ENCODE measurements at places on chromosomes 7 and 10.
A peak's percentile ranks its signal among the peaks of the same experiment; 100 is the strongest.

GRCh38 chr10:88418871-88419270 lies 164.2 kb downstream of the RNLS start:
- DNase-seq = no peak

DNA sequence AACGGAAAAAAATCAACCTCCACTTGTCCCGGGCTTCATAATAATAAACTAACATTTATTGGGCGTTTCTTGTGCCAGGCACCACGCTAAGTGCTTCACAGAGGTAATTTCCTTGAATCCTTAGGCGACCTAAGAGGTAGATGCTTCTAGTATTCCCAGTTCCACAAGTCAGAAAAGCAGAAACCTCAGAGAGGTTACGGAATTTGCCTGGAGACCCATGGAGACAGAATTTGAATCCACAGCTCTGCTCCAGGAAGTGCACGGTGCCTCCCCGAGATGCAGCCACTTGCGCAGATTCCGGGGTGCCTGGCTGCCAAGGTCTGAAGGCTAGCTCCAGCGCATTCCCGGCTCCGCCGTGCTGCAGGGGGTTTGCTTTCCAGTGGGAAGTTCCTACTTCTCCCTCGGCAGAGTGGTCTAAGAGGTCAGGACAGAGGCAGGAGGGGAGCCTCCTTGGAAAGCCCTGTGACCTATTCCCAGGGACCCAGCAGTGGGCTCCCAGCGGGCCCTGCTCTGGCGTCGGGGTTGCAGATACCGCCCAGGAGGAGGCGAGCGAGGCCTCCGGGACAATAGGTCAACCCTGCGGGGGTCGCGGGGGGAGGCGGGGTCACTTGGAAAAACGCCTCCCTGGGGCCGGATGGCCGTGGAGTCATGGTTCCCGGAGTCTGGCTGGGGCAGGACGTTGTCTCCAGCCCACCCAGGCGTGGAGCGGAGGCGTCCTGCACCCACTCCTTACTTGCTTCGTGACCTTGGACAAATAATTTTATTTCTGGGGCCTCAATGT lies 10.1 kb upstream of the NKX2-3 start:
- DNase-seq = no peak

- no peak for DNase-seq
These were observed 37.9 kb downstream of the EXOC4 start for GRCh38 chr7:133290676-133291333.

GRCh38 chr7:152513861-152514770 lies 78.3 kb upstream of the KMT2C start:
- no peak for DNase-seq

GRCh38 chr10:122689146-122689820 lies 10.4 kb downstream of the C10orf120 start:
- DNase-seq = no peak

- DNase-seq = peak; percentile 1
These were observed 180.6 kb downstream of the CAMK1D start for GRCh38 chr10:12529976-12530375.

DNA sequence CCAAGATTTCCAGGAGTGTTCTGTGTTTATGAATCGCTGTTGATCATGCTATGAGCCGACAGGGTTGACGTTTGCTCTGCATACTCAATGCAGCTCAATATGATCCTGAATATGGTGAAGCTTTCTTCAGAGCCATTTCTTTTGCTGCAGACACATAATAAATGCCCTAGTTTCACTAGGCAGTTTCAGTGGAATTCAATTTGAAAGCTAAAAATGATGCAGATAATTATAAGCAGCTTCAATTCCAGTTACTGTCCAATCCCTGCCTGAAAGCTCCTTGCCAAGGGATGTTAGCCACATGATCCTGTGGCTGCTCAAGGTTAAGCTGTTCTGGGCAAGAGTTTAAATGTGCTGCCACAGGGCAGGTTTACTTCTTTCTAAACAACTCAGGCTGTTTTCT lies 805.6 kb downstream of the NRG3 start:
- DNase-seq = peak; percentile 17

DNA sequence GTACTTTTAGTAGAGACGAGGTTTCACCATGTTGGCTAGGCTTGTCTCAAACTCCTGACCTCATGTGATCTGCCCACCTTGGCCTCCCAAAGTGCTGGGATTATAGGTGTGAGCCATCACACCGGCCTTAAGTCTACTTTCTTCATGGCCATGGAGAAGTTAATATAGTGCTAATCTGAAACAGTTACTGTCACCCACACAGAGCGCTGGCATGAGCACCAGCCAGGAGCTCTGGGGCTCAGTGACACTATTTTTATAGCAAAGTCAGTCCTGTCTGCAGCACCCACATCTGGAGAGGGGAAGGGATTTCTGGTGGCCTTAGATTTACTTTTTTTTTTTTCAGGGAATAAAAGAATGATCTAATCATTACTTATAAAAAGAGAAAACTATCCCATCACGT lies 21.3 kb downstream of the DNAJC12 start:
- no peak for DNase-seq

DNA sequence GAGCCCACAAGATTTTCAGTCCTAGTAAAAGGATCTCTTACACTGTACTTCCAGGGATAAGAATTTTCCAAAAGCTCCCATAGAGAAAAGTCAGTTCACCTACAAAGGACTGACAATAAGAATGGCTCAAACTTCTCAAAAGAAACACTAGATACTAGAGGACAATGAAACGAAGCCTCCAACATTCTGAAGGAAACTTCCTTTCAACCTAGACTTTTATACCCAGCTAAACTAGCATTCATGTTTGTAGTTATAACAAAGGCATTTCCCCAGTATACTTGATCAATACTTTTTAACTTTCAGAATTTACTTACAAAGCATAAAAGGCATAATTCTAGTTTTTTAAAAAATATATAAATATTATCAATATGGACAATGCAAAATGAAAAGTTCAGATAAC lies 41.0 kb upstream of the DNAAF5 start:
- no peak for DNase-seq

DNA sequence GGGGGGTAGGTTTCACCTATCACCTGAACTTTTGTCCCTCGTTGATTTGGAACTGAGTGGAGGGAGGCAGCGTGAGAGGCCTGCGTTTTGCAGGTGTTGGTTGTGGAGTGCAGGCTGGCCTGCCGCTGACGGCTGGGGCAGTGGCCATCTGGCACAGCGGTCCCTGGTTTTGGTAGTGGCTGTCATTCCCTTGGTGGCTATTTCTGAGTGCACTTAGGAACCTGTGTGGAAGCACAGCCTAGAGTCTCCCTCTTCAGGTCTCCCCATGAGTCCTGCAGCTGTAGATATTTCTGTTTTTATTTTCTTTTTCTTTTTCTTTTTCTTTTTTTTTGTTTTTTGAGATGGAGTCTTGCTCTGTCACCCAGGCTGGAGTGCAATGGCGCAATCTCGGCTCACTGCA lies 129.2 kb downstream of the CUL2 start:
- peak; percentile 12 for DNase-seq

DNA sequence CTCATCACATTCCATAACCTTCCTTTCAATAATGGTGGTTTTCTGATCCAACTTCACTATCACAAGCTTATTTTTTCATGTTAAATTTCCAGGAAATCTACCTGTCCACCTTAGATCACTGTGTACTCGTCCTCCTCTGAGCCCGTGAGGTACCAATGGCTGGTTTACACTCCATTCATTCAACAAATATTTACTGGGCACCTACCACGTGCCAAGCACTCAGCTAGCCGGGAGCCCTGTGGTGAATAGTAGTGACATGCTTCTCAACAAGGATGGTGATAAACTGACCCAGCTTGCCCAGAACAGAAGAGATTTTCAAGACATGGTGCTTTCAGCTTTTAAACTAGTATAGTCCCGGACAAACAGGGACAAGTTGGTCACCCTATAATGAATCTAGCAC lies 98.2 kb downstream of the FAM204A start:
- DNase-seq = no peak

- no peak for DNase-seq
These were observed at the start of gene NPY for GRCh38 chr7:24283897-24284698. Gene NPY, plus strand, starts transcription at chr7:24284190. Its CDS starts 1,051 bp downstream, at chr7:24285241.

DNA sequence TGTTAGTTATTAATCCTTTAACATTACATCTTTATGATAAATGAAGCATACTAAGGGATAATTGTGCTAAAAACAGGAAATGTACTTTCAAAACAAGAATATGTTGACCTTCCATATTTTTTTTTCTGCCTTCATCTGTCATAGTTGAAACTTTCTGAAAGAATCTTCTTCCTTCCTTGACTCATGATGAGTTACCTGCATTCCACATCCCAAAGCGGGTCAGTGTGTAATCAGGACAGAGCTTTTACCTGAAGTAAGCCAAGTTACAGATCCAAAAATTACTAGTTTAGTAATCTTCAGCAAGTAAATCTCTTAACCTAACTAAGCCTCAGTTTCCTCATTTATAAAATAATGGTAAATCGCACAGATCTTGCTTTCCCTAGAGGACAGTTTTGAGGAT lies 13.4 kb upstream of the ARL4A start:
- DNase-seq = no peak

GRCh38 chr7:22589641-22590201 lies 89.7 kb upstream of the STEAP1B start:
- no peak for DNase-seq

- no peak for DNase-seq
These were observed 93.0 kb downstream of the TNS3 start for GRCh38 chr7:47488969-47489342.

- DNase-seq = peak; percentile 67
These were observed 25.8 kb upstream of the LEP start for GRCh38 chr7:128215281-128215680.

- DNase-seq = no peak
These were observed 3.5 kb downstream of the CHAT start for GRCh38 chr10:49617121-49618020.

DNA sequence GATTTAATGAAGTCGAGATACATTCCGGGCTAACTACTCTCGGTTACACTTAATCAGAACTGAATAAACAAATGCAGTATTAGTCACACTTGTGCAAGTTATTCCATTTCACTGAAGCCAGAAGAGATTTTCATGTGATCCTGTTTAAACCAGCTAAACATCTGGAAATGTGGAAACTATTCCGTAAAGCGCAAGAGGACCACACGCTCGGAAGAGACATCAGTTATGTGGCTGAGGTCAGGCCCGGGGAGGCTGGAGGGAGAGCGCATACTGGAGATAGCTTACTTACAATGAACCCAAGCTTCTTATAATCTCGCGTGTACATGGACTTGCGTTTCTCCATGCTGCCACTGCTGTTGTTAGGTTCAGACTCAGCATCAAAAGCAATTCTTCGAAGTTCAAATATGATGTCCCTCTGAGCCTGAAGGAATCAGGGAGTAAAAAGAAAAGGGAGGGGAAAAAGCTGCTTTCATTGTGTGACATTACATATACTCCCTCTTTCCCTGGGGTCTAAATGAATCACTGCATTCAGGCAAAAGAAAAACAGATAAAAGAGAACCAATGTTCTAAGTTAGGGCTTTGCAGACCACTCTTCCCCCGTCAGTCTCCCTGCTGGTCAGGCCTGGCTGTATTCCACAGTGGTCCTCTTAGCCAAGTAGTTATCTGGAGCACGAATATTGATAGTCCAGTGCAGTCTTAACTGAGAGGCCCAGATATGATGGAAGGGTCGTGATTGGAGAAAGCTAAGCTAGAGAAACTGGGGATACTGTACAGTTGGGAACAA lies 237.4 kb downstream of the ELMO1 start:
- peak; percentile 84 for DNase-seq

DNA sequence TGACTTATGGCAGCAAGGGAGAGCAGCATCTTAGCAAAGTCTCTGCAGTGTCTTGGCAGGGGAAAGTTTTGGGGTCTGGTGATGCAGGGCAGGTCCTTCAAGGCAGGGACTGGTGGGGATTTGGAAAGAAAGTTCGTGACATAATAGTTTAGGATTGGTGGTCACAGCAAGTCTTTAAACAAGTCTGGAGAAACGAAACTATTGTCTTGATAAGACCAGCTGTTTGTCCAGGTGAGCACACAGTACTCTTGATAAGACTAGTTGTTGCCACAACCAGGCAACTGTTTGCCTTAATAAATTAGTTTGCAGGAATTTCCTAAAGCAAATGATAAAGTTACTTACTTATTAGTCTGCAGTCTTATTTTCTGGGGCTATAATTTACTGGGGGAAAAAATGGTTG lies 136.1 kb downstream of the AKR1D1 start:
- no peak for DNase-seq

GRCh38 chr7:104442481-104442880 lies 114.1 kb downstream of the LHFPL3 start:
- no peak for DNase-seq

DNA sequence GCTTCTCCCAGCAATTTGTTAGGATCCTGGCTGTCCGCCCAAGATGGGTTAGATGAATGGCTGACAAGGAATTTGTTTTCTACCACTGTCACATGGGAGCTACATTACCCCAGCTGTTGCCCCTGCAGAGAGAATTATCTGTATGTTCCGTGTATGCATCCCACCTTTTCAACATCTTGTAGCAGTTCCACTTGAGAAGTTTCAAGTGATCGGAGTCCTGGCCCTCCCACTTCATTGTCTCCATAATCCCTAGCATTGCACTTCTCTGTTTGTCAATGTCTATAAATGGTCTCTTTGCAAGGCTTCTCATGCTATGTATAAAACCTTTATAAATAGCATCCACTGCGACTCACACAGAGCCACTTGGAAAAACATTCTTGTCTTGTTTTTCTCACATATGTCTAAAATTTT lies 972.5 kb downstream of the CNTNAP2 start:
- DNase-seq = no peak

DNA sequence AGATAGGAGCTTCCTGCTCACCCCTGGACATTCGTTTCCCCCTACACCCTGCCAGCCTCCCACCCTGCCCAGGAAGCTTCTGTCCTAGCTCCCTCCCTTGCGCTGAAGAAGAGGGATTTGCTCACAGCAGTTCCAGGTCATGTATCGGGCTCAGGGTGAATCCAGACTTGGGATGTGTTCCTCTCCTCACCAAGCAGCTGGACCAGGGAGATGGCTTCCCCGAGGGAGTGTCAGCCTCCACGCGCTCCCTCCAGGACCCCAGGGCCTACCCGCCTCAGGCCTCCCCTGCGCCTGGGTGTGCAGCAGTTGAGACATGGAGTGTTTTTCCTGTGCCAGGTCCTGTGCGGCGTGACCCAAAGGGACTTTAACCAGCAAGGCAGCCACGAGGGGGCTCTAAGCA lies 435.6 kb upstream of the FOXK1 start:
- DNase-seq = no peak

GRCh38 chr10:30750971-30751677 lies 121.6 kb upstream of the LYZL2 start:
- no peak for DNase-seq

- DNase-seq = no peak
These were observed 81.4 kb downstream of the SPDYE5 start for GRCh38 chr7:75573477-75574019.

GRCh38 chr10:131514454-131514853 lies 202.9 kb upstream of the TCERG1L start:
- no peak for DNase-seq
